ENCODE measurements at places on chromosomes 2 and 18. TPM values are rescaled to one million over a fixed set of nuclear protein-coding genes. Genes with fewer than 3 reads are reported as not detected.

FOXI3 gene
- total RNA-seq, result not detected

PLEK gene
- total RNA-seq, result under 0.01 TPM

MDH1 gene
- 88.4 TPM for total RNA-seq

NAPG gene
- 51.0 TPM for total RNA-seq

SMAD7 gene
- 6.6 TPM for total RNA-seq

CPS1 gene
- total RNA-seq, result 4.3 TPM

UGT1A10 gene
- not detected for total RNA-seq

CTNNA2 gene
- total RNA-seq, result not detected

SLC16A14 gene
- total RNA-seq, result under 0.01 TPM

AQP12A gene
- total RNA-seq, result not detected

MYO3B gene
- under 0.01 TPM for total RNA-seq

VPS4B gene
- 36.9 TPM for total RNA-seq

GPR75 gene
- total RNA-seq, result 3.9 TPM

SCYGR4 gene
- total RNA-seq, result not detected

C1QL2 gene
- not detected for total RNA-seq

RFTN2 gene
- 5.9 TPM for total RNA-seq

HOXD12 gene
- total RNA-seq, result not detected

PAPOLG gene
- 17.4 TPM for total RNA-seq

CEP76 gene
- 9.5 TPM for total RNA-seq

ARHGAP15 gene
- total RNA-seq, result not detected

TSGA10 gene
- total RNA-seq, result 3.3 TPM

HYCC2 gene
- total RNA-seq, result 20.1 TPM

VWA3B gene
- not detected for total RNA-seq

UCN gene
- total RNA-seq, result 0.38 TPM

ZNF385B gene
- total RNA-seq, result not detected

ABCG8 gene
- not detected for total RNA-seq

CDH7 gene
- not detected for total RNA-seq

GPR39 gene
- total RNA-seq, result 0.10 TPM
